ENCODE measurements at places on chromosomes 7 and 10.

DNA sequence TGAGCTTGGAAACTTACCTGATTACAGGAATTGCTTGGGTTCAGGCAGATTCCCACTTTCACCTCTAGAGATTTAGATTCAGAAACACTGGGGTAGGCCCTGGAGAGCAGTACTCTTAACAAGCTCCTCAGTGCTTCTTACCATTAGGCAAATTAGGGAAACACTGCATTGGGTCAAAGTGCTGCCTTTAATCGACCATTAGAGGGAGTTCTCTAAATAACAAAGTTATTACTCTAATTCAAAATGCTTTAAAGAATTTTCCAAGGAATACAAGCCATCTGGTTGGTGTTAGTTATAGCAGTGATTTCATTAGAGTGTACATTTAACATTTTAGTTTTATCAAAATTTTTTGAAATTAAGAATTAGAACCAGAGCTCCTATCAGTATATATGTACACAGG lies 324.5 kb downstream of the GFRA1 start:
- DNase-seq, result no peak

- no peak for DNase-seq
Observed at GRCh38 chr10:77457721-77458120, 179.9 kb downstream of the KCNMA1 start.

GRCh38 chr7:70392256-70392876 lies 739.6 kb upstream of the GALNT17 start:
- no peak for DNase-seq

GRCh38 chr7:131893631-131894340 lies 337.4 kb upstream of the PODXL start:
- DNase-seq, result no peak

- DNase-seq, result no peak
Observed at GRCh38 chr10:4352414-4352961, 473.5 kb upstream of the AKR1E2 start.

- no peak for DNase-seq
Observed at GRCh38 chr10:12390733-12391132, 41.4 kb downstream of the CAMK1D start.

DNA sequence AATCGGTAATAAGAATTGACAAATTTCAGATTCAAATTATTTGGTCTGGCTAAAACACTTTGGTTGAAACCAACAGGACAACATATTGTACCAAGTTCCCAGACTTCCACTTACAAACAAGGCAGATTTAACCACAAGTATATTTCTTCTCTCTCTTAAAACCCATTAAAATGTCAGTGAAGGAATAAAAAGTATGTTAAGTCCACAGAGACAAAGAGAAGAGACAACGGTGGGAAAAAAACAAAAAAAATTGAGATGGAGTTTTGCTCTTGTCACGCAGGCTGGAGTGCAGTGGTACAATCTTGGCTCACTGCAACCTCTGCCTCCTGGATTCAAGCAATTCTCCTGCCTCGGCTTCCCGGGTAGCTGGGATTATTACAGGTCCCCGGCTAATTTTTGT lies 16.3 kb downstream of the TM9SF3 start:
- no peak for DNase-seq

GRCh38 chr10:122089311-122090017 lies 100.5 kb downstream of the TACC2 start:
- no peak for DNase-seq

DNA sequence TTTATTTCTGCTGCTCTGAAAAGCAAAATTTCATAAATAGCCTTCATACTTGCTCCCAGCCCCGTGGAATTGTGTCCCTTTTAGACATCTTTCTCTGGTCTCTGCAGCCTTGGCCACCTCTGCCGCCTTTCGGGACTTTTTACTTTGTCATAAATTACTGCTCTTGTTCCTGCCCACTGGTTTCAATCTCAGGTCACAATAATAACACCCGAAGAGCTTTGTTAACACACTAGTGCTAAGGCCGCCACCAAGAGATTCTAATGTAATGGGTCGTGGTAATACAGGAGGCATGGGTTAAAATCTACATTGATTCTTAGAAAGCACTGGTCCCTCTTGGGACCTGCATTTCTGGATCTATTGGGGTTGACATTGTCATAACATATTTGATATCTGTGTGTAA lies 276.0 kb upstream of the VWC2 start:
- DNase-seq, result no peak

DNA sequence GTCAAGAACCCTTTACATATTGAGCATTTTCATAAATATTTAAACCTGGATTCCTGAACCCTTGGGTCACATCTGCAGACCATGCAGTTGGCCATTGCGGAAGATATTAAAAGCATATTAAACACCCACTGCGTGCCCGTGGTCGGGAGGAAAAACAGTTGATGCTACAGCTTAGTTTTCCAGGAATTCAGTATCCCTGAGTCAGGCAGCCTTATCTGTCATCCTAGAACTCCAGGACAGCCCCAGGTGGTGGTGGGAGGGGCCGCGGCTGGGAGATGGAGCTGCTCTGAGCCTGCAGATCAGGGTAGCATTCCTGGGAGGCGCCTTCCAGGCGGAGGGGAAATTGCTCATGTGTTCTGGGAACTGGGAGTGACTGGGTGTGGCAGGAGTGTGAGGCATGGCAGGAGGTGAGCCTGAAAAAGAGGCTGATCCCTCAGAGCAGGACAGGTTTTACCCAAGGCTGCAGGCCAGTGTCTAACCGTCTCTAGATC lies 222.9 kb upstream of the SH2B2 start:
- no peak for DNase-seq

GRCh38 chr10:88196291-88196690 lies 332.9 kb downstream of the PTEN start:
- no peak for DNase-seq

DNA sequence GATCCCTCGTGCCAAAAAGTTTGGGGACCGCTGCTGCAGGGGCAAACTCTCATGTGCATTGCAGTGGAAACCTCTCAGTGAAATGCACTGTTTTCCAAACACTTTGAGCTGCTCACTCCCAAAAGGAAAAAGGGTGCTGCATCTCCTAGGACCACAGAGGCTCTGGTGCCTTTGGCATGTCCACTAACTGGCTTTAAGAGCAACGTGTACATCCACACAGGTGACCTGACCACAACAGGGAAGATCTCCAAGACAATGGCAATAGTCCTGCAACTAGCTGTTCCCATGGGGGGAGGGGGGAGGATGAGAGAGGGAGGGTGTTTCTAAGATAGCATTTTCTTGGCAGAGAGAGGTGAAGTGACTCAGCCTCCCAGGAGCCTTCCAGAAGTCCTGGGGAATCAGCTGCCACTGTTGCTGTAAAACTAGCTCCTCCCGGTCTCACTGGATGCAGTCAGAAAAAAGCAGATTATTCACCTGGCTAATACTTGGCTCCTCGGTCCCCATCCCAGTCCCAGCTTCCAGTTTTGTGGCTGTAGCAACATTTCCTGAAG lies 181.7 kb downstream of the HECW1 start:
- DNase-seq, result peak; percentile 21

DNA sequence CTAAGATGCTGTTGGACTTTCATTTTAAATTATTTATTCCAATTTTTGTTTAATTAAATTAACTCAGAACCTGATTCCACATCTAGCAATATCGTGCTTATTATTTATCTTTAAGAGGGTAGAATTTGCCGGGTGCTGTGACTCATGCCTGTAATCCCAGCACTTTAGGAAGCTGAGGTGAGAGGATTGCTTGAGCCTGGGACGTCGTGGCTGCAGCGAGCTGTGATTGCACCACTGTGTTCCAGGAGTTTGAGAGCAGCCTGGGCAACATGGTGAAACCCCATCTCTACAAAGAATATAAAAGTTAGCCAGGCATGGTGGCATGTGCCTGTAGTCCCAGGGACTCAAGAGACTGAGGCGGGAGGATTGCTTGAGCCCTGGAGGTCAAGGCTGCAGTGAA lies 47.8 kb downstream of the ZFAND4 start:
- DNase-seq, result peak; percentile 2

DNA sequence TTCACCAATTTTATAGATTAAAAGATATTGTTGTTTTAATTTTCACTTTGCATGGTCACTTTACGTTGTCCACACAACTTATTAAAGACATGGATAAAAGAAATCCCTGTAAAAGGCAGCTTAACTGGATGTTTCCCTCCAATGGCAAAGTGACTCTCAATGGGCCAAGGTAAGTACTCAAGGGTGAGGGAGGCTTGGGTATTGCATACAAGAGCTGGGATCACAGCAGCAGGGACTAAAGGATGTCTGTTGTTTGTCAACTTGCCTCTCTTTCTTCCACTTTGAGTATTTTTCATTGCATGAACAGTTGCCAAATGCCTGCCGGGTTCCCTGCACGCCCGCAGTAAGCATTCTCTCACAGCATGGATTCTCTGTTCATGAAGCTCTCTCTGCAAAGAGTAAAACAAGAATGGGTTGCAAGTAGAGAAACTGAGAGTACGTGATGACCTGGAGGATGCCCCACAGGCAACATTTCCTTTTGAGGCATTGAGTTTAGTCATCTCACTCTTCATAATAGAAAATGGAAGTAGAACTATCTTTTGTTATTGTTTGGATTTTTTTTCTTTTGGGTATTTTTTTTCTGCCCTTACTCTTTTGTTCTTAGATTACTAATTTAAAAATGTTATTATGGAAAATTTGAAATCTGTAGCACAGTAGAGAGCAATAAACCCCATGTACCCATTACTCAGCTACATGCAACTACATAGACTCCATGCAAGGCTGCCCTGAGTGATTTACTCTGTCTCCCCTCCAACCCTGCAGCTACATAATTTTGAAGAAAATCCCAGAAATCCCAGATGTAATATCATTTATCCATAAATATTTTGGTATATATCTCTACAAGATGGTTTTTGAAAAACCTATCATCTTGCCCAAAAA lies 26.3 kb downstream of the GPR141 start:
- DNase-seq, result no peak

- no peak for DNase-seq
Observed at GRCh38 chr10:44986179-44986578, 7.6 kb upstream of the DEPP1 start.

- no peak for DNase-seq
Observed at GRCh38 chr7:137909042-137909441, 62.3 kb upstream of the DGKI start.

- no peak for DNase-seq
Observed at GRCh38 chr10:61338146-61338545, 115.0 kb downstream of the TMEM26 start.

DNA sequence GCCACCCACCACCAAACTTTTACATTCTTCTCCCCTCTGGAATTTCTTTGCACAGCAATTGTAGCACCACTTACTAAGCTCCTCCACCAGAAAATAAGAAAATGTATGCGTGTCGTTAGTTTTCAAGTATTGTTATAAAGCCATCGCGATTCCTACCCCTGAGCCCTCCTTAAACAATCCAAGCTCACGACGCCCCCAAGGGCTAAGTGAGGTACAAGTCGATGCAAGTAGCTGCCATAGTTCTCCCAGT lies 1.3 kb downstream of the FRAT2 start:
- no peak for DNase-seq

DNA sequence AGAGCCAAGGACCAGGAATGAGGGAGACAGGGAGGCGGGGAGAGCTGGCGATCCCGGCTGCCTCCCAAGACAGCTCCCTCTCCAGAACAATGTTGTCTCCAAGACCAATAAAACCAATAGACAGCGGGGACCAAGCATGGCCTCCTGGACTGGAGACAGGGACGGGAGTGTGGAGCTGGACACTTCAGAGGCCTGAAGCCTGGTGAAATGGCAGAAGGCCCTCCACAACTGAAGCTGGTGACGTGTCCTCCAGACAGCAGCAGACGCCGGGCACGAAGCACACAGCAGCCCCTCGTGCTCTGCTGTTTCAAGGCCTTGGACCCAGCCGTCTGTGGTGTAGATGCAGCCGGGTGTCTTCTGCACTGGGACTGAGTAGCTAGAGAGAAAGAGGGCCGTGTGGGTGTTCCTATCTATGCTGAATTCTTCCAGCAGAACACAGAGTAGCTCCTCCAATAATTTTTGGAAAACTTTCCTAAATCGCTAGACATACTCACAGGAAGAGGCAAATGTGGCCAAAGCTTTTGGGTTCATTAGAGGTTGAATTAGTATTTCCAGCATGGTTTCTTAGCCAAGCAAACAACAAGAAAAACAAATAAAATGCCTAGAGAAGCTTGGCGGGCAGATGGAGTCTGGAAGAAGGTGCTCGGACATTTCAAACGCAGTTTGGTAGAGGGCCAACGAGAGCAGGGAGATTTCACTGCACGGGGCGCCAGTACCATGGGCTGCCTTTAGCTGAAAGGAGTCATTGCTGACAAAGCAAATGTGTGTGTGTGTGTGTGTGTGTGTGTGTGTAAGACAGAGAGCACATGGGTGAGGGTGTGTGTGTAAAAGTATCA lies 570.4 kb downstream of the TCERG1L start:
- no peak for DNase-seq

DNA sequence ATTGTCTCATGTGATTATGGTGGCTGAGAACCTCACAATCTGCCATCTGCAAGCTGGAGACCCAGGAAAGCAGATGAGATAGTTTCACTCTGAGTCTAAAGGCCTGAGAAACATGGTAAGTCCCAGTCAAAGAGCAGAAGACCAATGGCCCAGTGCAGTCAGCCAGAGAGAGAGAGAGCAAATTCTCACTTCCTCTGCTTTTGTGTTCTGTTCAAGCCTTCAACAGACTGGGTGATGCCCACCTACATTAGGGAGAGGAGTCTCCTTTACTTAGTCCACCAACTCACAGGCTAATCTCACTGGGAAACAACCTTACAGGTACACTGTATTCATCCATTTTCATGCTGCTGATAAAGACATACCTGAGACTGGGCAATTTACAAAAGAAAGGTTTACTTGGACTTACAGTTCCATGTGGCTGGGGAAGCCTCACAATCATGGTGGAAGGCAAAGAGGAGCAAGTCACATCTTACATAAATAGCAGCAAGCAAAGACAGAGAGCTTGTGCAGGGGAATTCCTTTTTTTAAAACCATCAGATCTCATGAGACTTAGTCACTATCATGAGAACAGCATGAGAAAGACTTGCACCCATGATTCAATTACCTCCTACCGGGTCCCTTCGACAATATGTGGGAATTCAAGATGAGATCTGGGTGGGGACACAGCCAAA lies 4.7 kb upstream of the FRMPD2 start:
- no peak for DNase-seq

DNA sequence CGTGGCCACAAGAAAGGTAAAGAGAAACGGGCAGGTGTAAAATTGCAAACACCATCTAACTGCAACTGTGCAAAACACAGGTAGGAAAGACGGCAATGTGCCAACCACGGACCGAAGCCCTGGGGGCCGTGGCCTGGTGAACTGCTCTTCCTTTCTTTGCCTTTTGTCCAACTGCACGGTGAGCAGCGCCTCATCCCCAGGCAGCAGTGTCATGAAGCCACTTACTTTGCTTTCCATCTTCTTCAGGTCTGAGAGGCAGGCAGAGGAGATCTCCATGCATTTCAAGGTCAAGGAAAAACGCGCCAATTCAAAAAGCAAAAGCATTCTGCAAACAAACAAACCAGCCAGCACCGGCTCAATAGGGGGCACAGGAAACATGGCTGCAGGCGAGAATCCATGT lies 12.9 kb downstream of the CFAP46 start:
- DNase-seq, result no peak

Data from gastrocnemius medialis (tissue), 4 donors.